NCI-H1694 treated with DMSO at 0.1 percent for 48 hours (cell line): ENCODE measurements at places on chromosomes 6 and 20.

DNA sequence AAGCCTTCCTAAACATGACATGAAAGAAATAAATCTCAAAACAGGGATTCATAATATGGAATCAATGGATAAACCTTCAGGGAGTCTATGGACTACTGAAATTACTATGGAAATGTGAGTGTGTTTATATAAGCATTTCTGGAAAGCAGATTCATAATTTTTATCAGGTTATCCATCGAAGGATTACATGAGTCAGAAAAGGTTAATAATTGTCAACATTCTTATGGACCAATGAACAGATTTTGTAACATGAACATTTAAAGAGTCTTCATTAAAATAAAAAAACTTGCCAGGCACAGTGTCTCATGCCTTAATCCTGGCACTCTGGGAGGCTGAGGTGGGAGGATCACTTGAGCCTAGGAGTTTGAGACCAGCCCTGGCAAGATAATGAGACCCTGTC is 84.8 kb downstream of the AHI1 start:
- no peak for DNase-seq

DNA sequence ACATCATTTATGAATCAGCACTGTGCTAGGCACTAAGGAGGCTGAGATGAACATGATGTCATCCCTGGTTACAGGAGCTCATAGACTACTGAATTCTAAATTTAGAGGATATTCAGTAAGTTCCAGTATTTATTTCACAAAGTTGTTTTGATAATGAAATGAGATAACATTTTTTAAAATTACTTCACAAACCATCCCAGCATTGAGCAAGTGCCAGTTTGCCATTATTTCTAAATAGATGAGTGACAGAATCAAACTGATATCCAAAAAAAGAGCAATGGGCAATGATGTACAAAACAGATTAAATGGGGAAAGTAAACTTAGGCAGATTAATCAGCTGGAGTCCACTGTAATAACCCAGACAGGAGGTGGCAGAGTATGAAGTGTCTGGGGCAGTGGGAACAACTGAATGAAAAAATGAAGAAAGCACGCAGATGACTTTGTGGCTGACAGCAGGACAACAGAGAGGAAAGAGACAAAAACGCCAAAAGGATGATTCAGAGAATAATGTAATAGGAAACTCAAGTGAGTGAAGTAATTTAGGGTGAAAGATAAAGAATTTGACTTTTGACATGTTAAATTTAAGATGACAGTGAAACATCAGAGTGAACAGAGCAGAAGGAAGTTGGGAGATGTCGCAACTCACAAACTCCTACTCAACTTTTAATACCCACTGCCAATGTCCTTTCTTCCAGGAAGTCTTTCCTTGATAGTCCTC is 70.2 kb downstream of the RCAN2 start:
- no peak for DNase-seq

DNA sequence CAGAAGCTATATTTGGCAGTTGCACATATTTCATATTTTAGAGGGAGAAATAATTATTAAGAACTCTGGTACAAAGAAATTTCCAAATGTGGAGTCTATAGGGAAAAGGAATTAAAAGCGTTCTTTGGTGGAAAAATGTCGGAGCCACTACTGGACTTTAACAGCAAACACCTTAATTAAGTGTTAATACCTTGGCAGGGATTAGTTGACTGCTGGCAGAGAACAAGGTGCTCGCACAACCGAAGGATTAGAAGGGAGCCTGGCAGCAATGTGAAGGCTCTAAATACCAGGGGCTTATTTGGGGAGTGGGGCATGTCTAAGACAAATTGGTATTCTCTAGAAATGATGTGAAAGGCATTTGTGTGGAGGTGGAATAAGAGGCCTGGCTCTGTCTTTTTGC is 98.9 kb downstream of the PAK5 start:
- DNase-seq: no peak

DNA sequence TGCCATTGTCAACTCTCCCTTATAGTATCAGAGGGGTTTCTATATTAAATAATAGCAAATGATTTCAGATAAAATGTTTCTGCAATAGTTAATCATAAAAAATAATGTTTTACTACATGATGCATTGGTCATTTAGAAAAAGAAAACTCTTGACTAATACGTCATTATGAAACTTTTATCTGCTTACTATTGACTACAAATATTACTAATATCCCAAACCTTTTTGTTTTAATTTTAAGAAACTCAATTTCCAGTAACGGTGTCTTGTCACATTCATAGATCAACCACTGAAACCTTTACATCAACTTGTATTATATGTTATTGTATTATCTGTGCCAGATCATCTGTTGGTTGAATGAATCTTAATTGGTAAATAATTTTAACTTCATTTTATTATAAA is 482.9 kb upstream of the SLC35B3 start:
- no peak for DNase-seq

DNA sequence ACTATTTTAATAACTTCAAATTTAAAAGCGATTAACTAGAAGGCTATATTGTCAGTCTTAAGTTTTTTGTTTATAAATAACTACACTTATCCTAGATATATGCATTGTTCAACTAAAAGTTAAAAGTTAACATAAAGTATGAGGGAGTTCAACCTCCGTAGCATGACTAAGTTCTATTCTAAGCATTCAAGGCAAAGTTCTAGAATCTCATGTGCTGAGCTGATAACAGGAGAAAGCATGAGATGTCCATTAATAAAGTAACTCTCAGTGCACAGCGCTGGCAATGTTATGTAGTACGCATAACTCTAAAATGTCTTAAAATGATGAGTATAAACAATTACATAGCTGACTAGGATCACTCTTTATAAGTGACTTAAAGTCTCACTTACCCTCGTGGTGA is 264.8 kb downstream of the RNGTT start:
- DNase-seq: no peak

GRCh38 chr20:39270837-39271604 is 308.9 kb downstream of the DHX35 start:
- DNase-seq: no peak

GRCh38 chr20:61746781-61747180 is 318.9 kb downstream of the TAF4 start:
- no peak for DNase-seq

DNA sequence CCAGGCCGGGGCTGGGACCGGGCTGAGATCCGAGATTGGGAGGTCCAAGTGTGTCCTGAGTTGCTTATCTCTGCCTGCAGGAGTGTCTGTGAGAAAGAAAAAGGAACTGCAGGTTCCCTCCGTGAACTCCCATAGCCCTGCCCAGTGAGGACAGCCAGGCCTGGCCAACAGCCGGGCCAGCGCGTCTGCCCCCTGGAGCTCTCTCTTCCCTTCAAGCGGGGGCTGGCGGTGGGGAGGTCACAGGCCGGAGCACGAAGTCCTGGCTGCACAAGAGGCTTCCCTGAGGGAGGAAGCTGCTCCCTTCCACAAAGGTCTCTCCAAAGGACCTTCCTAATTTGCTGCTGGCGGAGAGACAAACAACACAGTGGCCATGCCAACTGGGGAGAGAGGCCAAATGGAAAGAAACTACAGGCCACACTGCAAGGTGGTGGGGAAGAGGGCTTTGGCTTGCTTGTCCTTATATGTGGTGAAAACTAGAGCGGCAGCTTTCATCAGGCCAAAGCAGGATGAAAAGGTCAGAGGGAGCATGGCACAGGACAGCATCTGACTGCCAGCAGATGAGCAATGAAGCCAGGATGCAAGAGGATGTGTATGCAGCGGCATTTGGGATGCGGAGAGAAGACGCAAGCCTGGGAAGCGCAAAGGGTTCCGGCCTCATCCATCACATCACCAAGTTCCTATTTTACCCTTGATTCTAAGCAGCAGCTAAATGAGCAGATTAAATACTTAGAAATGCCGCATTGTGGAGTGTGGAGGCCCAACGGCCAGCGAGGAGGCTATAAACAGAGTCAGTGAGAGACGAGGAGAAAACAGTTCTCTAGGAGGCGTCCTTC is 260.0 kb downstream of the ERMARD start:
- no peak for DNase-seq

GRCh38 chr6:125808060-125808459 is 17.3 kb downstream of the NCOA7 start:
- DNase-seq: no peak

DNA sequence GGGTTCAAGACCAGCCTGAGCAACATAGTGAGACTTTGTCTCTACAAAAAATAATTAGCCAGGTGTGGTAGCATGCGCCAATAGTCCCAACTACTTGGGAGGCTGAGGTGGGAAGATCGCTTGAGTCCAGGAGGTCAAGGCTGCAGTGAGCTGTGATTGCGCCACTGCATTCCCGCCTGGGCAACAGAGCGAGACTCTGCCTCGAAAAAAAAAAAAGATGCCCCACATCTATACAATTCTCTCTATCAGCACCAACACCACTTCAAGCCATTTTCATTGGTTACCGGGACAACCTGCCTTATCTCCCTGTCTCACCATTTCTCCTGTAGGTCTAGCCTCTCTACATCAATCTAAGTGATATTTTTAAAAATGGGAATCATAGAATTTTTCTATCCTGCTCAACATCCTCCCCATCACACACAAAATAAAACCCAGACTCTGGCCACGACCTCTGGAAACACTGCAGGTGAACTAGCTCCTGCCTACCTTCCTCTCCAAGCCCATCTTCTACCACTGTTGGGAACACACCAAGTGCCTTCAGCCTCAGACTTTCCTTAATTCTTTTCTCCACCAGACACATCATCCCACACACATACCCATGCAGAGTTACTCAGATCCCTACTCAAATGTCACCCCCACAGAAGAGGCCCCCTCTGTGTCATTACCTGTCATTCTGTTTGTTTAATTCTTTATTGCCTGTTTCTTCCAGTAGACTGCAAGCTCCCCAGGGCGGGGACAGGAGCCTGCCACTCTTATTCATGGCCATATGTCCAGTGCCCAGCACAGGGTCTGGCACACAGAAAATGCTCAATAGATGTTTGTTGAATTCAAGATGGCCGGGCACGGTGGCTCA is 9.6 kb upstream of the PLTP start:
- no peak for DNase-seq
